Fibroblast of gingiva (primary cell): ENCODE measurements at places on chromosomes 1 and 21.

DNA sequence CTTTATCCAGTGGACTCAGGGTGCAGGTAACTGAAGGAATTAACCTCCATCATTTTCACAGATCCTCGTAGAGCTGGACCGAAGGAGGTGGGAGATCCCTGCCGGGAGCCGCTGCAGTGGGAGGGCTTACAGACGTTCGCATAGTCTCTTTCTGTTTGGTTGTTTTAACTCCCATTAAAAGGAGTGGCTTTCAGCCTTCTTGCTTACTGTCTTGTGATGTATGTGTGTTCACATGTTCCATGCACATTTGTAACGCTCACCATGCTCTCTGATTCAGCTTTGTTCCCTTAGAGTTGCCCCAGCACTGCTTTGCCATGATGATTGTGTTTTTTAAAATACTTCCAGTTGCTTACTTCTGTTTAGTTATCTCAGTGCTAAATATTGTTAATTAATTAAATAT, 85.8 kb downstream of the ADARB1 start:
- DNase-seq, result no peak

- peak; percentile 60 for DNase-seq
Observed at GRCh38 chr1:210362526-210362925, 33.8 kb downstream of the HHAT start.

DNA sequence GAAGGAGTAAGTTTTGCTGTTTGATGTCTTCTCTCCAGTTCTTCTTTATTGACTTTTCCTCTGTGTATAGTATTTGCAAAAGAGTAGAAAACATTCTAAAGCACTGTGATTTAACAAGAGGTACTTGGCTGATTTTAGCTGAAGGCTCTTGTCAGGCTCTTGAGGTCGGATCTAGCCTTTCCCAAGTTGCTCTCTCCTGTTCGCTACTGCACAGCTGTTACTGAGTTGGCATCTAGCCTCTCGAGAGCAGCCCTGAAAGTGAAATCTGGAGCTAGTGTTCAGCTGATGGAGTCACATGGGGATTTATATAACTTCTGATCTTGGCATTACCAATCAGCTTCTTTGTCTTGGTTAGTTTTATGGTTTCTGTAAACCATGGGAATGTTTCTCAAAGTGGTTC, 193.1 kb downstream of the RYR2 start:
- DNase-seq, result no peak

- no peak for DNase-seq
Observed at GRCh38 chr1:168833362-168833761, 104.4 kb upstream of the DPT start.

- no peak for DNase-seq
Observed at GRCh38 chr1:209057901-209058300, 525.6 kb upstream of the CAMK1G start.

- DNase-seq, result no peak
Observed at GRCh38 chr1:115767403-115767802, 1.1 kb downstream of the CASQ2 start.

DNA sequence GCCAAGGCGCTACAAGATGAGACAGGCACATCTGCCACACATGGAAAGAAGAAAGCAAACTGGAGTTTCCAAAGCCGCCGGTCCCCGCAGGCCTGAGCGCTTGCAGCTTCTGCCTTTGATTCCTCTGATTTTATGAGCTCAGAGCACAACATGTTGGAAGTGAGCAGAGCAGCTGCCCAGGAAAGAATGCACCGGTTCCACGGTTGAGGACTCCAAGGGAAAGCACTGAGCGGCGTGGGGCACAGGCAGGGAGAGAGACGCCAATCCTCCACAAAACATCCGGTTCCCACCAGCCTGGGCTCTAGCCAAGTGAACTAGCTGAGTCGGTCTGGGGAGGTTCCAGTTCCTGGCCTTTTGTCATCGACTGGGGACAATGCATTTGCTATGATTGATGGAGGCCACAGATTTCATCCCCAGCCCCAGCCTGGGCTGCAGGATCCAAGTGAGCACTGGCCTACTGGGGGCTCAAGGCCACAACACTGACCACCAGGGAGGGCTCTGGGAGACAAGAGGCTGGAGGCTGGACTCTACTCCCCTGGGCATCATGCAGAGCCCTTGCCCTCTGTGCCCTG, 253.1 kb upstream of the IRF2BP2 start:
- DNase-seq, result peak; percentile 56

DNA sequence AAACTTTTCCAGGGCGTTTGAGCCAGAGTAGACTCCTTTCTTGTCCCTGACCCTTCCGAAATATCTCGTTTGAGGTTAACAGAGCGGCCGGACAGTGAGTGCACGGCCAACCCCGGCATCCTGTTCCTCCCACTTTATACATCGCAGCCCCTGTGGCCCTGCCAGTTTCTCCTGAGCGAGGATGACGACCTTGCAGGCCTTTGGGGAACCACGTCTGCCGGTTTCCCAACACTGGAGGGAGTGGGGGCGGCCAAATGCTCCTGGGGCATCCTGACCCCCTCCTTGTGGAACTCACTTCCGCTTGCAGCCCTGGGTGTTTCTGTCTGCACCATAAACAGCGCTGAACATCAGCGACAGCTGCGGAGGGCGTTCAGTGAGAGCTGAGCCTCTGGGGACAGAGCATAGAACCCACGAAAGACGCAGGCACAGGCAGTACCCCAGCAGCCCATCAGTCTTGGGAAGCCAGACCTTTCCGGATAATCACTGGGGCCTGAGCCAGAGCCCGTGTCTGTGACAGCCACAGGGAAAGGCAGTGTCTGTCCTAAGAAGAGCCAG, 4.8 kb upstream of the KCNAB2 start:
- no peak for DNase-seq

DNA sequence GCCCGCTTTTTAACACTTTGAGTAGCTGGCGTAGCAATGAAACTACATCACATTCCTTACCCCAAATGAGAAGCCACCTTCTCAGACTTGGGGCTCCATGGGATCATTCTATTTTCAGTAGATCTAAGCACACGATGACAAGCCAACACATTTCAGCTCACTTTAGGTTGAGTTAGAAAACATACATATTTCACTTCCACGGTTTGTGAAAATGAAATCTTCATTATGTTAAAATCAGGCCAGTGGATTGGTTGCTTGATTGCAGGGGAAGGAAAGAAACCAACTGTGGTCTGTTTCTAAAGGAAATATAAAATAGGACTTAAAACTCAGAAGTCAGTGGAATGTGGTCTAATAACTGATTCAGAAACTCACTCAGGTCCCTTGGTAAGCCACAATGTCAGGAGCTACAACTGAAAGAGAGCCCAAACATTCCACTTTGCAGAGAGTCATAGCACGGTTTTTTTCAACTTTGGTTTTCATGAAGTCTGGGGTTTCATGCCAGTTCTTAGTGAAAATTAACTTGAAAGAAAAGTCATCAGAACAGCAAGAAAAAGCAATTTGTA, 82.3 kb upstream of the TIAM1 start:
- no peak for DNase-seq

- no peak for DNase-seq
Observed at GRCh38 chr1:106756752-106757151, 299.7 kb upstream of the PRMT6 start.

DNA sequence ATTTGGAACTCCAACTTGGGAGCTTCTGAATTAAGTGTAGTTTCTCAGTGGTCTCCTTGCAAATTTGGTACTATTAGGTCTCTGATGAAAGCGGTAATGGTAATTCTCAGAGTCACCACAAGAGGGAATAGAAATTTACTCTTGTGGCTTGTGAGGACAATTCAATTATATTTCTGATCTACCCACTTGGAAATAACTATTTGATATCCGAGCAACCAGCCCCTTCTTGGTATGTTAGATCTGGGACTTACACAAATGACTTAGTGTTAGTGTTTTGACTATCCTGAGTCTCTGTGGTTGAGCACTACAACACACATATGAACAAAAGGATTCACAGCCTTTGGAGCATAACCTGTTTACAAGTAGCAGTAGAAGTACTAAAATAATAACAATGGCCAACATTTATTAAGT, 68.1 kb downstream of the RPS6KA1 start:
- DNase-seq, result peak; percentile 44

- no peak for DNase-seq
Observed at GRCh38 chr21:44695641-44696040, 1.3 kb upstream of the KRTAP10-12 start.

DNA sequence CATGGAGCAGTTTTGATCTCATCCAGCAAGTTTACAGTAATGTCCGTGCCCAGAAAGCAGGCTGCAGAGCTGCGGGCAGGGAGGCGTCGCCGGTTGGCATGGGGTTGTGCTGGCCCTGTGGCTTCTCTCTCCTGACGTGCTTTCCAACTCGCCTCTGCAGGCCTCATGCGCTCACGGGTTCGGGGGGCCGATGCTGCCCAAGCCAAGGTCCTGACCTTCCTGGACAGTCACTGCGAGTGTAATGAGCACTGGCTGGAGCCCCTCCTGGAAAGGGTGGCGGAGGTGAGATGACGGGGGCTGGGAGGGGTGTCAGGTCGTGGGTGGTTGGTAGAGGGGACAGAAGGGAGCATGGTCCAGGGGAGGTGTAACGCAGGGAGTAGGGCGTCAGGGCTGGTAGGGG, 176.1 kb downstream of the GALNT2 start:
- DNase-seq, result no peak

DNA sequence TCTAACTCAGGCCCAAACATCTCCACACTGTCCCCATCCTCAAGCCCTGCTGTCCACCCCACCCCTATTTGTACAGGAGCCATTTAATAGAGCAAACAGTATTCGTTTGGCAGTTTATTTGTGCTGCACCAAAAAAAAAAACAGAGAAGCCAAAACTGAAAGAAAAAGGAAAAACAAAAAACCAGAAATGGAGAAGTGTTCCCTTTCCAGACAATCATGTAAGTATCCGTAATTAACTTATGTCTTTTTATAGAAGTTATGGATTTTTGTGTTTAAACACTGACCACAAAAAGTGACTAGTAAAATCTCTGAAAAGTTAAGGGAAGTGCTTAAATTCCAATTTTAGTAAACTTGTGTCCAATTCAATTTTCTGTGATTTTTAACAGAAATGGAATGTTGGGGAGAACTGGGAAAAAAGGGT, 40.4 kb upstream of the ZBTB18 start:
- no peak for DNase-seq

DNA sequence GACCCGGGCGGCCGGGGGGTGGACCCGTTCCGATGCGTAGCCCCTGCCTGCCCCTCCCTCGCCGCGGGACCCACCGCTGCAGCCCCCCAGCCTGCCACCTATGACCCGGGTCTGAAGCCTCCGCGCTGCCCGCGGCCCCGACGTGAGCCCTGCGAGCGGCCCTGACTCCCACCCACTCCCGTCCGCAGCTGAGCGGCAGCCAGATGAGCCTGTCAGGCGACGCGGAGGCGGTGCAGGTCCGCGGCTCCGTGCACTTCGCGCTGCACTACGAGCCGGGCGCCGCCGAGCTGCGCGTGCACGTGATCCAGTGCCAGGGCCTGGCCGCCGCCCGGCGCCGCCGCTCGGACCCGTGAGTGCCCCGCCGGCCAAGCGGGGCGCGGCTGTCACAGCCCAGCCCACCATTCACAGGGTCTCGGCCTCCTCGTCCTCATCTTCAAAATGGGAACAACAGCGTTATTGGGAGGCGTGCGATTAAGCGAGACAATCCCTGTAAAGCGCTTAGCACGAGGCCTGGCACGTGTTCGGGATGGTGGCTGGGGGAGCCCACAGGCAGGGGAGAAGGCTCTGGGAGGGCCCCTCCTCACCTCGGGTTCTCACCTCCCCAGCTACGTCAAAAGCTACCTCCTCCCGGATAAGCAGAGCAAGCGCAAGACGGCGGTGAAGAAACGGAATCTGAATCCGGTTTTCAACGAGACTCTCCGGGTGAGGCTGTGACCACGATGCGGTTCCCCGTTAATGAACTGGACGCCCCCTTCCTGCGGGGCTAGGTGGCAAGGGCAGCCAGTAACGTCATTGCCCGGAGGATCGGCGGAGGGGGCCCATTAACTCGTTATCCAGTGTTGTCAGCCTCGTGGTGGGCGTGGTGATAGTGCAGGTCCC, 8.2 kb downstream of the SYTL1 start:
- peak; percentile 60 for DNase-seq

- peak; percentile 73 for DNase-seq
Observed at GRCh38 chr1:79355090-79355489, 348.6 kb upstream of the ADGRL4 start.

GRCh38 chr1:66535061-66535460, 1.1 kb downstream of the SGIP1 start:
- DNase-seq, result no peak

DNA sequence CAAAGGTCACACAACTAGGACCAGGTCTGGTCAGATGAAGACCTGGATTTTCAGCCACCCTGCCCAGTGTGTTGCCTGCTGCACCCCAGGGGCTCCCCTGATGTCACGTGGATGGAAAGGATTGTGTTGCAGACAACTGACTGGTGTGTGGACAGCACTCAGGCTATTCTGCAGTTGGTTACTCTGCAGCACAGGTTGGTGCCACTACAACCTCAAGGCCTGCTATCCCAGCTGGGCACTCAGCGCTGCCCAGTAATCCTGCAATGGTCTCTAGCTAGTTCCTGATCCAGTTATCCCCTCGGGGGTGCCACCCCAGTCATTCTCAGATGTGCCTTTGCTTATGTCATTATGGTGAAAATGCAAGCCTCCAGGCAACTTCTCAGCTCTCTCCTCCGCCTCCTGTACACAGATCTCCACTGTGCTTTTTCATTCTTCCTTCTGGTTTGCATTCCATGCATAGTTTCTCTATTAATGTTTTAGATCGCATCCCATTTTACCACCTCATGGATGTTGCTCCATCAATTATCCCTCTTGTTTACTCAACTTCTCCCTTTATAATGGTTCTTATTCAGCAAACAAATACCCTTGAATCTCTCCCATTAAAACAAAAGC, 503.2 kb upstream of the CAMK1G start:
- peak; percentile 7 for DNase-seq

- no peak for DNase-seq
Observed at GRCh38 chr1:20078171-20078651, 8.2 kb downstream of the PLA2G5 start.

GRCh38 chr1:157963713-157964112, 29.7 kb upstream of the KIRREL1 start:
- peak; percentile 27 for DNase-seq

DNA sequence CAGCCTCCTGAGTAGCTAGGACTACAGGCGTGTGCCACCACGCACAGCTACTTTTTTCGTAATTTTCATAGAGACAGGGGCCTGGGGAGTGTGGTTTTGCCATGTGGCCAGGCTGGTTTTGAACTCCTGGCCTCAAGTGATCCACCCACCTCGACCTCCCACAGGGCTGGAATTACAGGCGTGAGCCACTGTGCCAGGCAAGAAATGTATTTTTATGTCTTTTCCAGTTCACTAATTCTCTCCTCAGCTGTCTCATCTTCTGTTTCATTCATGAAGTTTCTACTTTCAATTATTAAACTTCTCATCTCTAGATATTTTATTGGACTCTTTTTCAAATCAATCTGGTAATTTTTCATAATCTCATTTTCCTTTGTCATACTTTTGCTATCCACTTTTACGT, 72.1 kb upstream of the DISP3 start:
- no peak for DNase-seq

DNA sequence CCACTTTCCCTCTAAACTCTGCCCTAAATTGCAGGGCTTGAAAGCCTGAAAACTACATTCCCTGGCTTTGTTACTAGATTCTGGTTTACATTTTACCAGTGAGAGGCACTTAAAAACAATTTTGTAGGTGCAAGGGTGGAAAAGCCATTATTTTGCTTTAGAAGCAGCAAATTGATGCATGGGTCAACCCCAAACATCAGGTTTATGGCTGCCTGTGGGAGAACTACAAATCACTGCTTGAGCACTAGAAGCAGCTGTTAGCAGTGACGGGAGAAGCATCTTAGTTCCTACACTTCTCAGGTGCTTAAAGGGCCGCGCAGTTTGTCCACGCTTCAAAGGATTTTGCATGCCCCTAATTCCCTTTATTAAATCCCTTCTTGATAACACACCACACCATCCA, 417.2 kb downstream of the PCP4 start:
- no peak for DNase-seq

GRCh38 chr1:182003025-182003725, 58.3 kb downstream of the ZNF648 start:
- no peak for DNase-seq

- DNase-seq, result no peak
Observed at GRCh38 chr1:30312226-30312625, 411.2 kb downstream of the MATN1 start.
